ENCODE measurements at places on chromosomes 7 and 10.

DNA sequence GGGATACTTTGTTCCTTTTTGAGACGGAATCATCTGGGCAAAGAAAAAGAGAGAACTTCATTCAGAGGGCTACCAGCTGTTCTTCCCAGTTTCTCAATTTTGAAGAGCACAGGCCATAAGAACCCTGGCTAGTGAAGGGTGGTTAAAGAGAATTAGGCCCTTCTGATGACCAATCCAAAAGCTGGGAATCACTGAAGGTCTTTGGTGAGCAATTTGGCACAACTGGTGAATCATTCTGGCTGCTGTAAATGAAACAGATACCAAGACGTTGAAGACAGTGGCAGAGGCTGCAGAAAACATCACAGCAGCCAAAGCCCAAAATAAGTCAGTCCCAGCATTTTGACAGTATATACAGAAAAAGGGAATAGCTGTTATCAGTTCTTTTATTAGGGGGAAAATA lies 5.1 kb downstream of the RAPGEF5 start:
- DNase-seq = no peak

GRCh38 chr7:88226886-88227516 lies 7.2 kb upstream of the SRI start:
- DNase-seq = peak; percentile 57

GRCh38 chr7:141290973-141291372 lies 217.1 kb downstream of the TMEM178B start:
- no peak for DNase-seq

- no peak for DNase-seq
Observed at GRCh38 chr10:72417971-72418370, 63.3 kb upstream of the DNAJB12 start.

DNA sequence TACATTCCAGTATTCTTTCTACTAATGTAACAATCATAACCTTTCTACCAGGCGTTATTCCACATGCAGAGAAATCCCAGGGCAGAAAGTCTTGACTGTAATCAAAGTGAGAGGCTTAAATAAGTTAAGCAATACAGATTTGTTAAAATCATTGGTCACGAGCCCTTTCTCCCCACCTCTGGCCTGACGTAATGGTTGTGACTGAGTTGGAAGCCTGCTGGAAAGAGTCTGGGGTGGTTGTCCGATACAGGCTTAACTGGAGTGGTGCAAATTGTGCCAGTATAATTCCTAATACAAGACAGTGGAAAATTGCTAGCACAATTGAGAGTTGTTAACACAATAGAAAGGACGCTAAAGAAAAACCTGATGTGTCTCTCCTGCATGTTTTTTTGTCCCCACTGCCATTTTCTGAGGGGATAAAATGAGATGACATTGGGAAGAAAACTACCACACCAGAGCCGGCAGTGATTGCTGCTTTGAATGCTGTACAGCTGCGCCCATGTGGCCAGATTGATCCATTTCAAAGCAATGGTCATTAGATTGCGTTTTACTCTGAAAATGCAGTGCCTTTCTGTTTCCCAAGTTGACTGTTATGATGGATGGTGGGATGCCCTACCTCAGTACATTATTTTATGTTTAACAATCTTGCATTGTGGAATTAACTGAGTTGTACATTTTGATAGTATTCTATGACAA lies 190.8 kb downstream of the POU6F2 start:
- no peak for DNase-seq

DNA sequence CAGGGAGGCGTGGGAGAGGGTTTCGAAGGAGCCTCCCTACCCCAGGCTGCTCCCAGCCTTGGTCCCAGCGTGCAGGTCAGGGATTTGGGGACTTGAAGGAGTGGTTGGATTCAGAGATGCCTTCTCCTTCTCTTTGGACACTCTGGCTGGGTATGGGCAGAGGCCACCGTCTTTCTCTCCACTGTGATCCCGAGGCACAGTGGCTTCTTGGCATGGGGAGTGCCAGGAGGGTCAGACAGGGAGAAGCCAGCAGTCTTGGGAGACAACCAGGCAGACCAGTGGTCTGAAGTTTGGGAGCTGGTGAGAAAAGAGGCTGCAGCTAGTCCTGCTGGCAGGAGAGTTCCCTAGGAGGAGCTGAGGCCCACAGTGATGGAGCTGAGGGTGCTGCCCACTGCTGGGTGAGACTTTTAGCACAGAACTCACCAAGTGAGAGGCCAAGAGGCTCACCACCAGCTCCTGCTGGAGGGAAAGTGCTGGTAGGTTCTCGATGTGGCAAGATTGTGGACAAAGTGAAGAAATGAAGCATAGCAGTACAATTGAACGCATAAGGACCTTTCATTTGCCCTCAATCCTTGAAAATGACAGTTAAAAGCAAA lies 35.2 kb upstream of the WDFY4 start:
- no peak for DNase-seq

DNA sequence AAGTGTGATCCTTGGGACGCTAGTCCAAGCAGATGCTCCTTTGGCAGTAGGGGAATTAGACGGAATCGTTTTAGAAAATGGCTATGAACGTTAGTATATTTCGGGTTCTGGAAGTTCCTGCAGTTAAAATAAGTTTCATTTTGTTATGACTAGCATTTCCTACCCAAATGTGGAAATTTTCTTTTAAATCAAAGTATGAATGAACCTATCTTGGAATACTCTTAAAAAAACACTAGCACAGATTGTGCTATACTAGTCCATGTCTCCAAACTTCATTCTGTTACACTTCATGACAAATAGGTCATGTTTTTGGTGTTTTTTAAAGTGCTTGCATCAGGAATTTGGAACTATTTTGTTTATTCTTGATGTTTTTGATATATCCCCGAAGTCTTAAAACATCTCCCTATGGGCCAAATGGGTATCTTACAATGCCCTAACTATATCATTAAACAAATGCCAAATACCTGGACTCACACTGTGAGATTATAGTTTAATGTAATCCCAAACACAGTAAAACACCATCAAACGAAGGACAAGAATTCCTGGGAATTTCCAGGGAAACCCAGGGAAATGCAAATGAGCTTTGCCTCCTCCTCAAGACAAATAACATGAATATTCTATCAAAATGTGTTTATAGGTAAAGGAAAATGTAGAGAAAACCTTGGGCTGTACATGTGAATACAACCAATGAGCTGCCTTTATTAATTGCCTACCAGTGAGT lies 75.9 kb upstream of the PTPRZ1 start:
- no peak for DNase-seq

GRCh38 chr10:132117146-132117545 lies 51.4 kb downstream of the JAKMIP3 start:
- DNase-seq = no peak

DNA sequence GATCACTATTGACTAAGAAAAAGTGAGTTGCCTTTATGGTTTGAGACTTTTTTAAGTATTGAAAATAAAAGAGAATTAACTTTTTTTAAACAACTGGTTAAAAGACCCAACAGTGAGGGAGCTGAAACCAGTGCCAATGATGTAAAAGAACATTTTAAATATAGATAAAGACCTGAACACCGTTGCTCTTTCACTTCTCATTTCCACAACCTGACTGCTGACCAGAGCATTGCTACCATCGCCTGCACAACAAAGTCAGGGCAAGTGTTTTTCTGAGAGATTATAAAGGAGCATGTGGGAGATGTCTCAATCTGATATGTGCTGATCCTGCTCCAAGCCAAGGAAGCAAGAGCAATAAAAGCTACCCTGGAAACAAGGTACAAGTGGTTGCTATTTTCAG lies 34.7 kb downstream of the IMMP2L start:
- no peak for DNase-seq

DNA sequence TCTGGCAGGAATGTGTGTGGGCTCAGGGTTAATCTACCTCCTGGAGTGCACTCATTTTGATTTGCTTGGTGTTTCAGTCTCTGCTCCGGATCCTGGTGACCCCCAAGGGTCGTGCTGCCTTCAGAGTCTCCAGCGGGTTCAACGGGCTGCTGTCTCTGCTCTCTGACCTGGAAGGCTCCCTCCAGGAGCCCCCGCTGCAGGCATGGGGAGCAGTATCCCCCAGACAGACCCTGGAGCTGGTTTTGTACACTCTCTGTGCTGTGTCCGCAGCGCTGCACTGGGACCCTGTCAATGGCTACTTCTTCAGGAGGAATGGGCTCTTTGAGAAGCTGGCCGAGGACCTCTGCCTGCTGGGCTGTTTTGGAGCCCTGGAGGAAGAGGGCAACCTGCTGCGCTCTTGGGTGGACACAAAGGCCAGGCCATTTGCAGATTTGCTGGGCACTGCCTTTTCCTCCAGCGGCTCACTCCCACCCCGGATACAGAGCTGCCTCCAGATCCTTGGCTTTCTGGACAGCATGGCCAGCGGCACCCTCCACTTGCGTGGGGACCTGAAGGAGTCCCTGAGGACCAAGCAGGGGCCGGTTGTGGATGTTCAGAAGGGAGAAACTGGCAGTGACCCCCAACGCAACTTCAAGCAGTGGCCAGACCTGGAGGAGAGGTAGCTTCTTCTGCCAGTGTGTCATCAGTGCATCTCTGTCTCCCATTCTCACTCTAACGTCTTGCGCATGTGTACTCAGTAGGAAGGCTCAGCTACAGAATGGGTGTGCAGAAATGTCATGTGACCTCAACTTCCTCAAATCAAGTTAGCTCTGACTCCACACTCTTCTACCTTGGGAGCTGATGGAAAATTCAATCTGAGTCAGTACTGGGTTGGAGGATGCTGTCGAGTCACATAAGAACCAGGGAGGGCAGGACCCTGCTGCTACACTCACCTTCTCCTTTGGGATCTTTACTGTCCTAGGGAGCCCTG lies 58.5 kb downstream of the WDFY4 start:
- DNase-seq = no peak

DNA sequence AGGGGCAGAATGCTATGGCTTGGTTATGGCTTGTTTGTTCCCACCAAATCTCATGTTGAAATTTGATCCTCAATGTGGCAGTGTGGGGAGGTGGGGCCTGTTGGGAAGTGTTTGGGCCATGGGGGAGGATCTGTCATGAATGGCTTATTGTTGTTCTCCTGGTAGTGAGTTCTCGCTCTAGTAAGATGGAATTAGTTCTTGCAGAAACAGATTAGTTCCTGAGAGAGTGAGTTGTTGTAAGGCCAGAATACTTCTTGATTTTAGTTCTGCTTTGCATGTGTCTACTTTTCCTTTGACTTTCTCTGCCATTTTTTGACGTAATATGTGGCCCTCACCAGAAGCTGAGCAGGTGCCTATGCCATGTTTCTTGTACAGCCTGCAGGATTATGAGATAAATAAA lies 188.2 kb downstream of the KIF20B start:
- DNase-seq = no peak

DNA sequence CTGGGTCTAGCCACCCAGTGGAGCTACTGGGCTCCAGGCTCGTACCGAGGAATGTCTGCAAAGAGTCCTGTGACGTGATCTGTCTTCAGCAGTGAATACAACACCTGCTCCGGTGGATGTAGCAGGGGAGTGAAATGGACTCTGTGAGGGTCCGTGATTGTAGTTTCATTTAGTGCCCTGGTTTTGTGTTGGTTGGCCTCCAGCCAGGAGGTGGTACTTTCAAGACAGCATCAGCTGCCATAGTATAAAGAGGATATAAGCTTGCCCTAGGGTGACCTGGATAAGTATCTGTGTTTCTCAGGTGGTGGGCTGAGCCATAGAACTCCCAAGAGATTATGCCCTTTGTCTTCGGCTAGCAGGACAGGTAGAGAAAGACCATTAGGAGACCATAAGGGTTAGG lies 24.6 kb upstream of the WNT2 start:
- no peak for DNase-seq

GRCh38 chr7:17031906-17032551 lies 150.2 kb upstream of the AGR3 start:
- DNase-seq = no peak

DNA sequence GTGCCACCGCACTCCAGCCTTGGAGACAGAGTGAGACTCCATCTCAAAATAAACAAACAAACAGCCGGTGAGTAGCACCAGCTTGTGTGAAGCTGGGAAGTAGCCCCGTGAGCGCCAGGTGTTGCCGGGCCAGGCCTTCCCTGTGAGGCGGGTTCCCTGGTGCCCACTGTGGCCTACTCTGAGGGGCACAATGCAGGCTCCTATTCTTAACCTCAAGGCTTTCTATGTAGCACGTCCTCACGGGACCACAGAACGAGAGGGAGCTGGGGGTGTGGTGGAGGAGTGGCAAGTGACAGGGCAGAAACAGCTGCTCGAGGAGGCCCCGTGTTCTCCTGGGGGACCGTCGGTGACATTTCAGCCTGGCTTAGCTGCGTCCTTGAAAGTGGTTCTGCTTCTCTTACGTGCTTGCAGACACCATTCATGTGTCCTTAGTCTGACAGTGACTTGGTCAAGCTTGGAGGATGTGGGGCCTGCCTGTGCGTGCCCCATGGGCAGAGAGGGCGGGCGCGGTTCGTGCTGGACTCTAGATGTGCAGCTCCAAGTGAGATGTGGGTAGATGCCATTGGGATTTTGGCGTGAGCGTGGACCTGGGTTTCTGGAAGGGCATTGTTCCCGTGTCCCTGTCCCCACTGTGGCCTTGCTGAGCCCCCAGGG lies 116.6 kb downstream of the NKX6-2 start:
- DNase-seq = no peak

DNA sequence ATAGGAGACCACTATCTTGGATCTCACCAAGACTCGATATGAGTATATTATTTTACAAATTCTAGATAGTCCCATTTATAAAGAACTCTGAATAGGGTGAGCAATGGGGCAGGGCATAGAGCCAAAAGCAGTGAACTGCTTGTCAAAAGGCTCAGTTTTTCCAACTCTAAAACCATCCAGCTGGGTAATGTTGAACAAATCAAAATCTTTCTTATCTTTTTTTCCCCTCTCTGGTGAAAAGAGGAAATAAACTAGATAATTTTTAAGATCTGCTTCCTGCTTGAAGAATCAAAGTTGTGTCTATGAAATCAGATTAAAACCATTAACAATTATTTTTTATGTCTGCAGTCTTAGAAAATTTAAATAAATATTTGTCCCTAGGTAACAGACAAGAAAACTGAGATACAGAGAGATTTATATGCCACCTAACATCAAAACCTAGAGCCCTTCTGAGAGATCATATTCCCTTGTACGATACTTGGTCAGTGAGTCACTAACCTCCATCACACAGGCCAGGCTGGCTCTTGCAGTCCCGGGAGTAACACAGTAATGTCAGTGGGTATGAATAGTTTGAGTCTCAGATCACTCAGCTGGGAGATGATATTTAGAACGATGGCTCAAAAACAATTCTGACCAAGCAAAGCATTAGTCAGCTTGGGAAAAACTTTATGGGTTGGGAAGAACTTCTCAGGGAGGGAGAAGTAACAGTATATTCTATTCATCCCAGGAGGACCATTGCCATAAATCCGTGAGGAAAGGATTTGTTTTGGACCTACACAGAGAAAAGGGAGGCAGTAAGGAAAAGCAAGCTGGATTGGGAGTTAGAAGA lies 178.8 kb downstream of the REEP3 start:
- DNase-seq = peak; percentile 99

DNA sequence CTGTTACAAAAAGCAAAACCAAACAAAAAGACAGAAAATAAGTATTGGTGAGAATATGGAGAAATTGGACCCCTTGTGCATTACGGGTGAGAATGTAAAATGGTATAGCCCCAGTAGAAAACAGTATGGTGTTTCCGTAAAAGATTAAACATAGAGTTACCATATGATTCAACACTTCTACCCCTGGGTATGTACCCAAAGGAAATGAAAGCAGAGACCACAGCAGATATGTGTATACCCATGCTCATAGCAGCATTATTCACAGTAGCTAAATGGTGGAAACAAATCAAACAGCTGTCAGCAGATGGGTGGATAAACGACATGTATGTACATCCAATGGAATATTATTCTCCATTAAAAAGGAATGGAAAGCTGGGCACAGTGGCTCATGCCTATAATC lies 42.4 kb downstream of the STARD3NL start:
- DNase-seq = no peak
